Fibroblast of the conjunctiva (primary cell): ENCODE measurements at places on chromosomes 16 and 17.

- no peak for DNase-seq
These were observed 58.6 kb downstream of the SLC6A4 start for GRCh38 chr17:30176855-30177254.

DNA sequence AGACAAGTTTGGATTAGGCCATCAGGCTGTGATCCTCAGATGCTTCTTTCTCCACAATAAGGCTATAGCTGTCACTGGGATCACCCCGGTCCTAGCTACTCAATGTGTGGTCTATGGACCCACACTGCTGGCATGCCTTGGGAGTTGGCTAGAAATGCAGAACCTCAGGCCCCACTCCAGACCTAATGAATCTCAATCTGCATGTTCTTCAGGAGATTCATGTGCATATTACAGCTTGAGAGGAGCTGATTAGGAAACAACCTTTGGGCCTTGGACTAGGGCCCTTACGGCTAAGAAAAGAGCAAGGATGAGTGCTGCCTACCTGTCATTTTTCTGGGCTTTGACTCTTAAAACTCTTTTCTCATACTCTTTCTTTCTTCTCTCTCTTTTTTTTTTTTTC, 7.5 kb downstream of the ADAT1 start:
- DNase-seq = no peak

DNA sequence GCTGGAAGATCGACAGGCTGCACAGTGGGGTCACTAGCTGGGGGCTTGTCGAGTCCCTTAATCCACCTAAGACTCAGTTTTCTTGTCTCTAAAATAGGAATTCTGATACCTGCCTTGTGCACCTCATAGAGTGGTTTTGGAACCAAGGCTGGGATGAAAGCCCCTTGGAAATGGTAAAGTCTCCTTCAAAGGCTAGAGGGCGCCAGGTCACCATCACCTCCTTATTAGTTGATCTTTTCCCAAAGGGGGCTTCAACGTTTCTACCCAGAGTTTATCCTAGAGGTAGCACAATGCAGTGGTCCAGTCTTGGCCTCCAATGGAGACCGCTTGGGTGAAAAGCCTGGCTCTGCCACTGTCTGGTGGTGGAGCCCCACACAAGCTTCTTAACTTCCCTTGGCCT, 158.2 kb downstream of the AIPL1 start:
- no peak for DNase-seq

GRCh38 chr16:82867485-82867884, 240.7 kb downstream of the CDH13 start:
- DNase-seq = no peak

DNA sequence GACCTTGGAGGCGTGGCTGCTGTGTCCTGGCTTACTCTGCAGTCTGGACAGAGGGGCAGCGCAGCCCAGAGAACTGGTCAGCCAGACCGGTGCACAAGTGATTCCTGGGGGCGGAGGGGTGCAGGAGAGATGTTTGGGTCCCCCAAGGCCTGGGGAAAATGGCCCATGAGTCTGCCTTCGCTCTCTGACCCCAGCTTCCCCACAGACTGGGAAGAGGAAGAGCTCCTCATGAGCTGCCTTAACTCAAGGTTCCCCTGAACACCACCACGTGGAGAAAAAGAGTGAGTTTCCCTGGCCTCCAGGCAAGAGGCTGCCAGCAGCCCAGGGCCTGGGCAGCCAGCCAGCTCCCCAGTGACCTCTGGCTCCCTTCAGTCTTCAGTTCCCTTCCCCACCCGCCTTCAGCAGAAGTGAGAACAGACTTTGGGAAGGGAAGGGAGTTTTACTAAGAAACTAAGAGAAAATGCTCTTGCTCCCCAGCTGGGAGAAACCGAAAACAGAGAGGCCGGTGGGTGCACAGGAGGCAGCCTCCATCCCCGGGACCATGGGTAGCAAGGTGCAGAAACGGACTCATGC, 2.0 kb upstream of the C17orf99 start:
- peak; percentile 93 for DNase-seq

GRCh38 chr16:66517586-66518263, 32.2 kb downstream of the TK2 start:
- no peak for DNase-seq

- DNase-seq = no peak
These were observed 8.4 kb downstream of the HSDL1 start for GRCh38 chr16:84136331-84137125.

DNA sequence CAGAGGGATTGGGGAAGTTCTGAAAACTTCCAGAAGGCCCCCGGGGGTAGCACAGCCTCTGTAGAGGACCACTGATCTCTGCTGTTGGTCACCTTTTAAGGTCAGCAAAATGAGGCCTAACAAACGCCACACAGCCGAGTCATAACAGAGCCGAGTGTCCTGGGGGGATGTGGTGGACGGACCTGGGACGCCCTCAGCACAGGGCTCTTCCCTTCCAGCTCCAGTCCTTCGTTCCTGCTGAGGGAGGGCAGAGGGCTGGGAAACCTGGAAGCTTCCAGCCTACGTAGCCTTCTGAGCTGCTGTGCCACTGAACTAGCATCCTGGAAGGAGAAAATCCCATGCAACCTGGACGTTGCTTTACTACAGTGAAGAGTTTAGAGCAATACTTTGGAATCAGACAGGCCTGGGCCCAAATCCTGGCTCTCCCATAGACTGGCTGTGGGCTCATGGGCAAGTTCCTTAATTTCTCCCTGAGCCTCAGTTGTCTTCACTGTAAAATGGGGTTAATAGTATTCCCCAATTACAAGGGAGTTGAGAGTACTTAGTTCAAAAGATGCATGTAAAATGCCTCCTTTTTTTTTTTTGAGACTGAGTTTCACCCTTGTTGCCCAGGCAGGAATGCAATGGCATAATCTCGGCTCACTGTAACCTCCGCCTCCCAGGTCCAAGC, 34.4 kb upstream of the ZCCHC14 start:
- no peak for DNase-seq

- no peak for DNase-seq
These were observed 125.8 kb upstream of the SMURF2 start for GRCh38 chr17:64787921-64788271.

DNA sequence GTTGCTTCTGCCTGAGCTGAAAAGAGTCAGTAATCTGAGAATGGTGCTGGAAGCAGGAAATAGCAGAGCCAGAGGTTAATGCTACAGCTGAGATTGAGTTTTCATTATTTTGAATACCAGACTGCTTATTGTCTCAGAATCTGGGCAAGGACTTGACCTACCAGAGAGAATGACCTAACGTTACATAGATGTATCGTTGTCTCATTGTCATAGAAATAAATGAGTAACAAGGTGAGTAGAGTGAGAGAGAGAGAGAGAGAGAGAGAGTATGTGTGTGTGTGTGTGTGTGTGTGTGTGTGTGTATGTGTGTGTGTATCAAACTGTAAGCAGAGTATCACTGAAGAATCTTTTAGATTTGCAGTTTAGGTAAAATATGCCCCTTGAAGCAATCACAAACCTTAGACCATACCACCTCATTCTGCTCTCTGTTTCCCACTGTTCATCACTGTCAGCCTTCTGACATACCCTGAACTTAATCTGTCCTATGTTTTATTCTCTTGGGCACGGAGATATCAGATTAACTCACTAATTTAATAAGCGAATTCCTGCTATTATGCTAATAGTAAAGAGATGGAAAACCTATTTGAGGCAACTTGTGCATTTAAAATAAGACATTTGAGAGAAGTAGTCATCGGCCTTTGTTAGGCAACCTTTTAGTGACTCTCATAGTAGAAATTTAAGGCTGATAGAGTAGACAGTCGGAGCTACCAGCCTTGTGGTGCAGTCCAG, 87.8 kb downstream of the CYB561 start:
- DNase-seq = peak; percentile 87

DNA sequence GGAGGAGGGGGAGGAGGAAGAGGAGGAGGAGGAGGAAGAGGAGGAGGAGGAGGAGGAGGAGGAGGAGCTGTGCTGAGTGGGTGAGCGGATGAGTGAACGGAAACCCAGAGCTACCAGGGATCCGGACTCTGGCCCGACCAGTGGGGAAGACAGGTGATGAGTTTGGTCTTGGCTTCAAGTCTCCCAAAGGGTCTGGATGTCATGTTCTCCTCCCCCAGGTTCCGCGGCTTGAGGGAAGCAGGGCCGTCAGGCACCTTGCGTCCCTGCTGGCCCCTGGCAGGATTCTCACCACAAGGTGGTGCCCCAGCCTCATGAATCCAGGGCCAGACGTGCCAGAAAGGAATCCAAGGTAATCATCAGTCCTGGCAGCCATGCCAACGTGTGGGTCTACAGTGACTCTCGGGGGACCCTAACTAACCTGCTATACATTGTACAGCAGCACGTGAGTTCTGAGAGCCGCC, 13.5 kb upstream of the ABAT start:
- peak; percentile 43 for DNase-seq

GRCh38 chr17:65592125-65592965, 30.9 kb upstream of the AXIN2 start:
- no peak for DNase-seq

DNA sequence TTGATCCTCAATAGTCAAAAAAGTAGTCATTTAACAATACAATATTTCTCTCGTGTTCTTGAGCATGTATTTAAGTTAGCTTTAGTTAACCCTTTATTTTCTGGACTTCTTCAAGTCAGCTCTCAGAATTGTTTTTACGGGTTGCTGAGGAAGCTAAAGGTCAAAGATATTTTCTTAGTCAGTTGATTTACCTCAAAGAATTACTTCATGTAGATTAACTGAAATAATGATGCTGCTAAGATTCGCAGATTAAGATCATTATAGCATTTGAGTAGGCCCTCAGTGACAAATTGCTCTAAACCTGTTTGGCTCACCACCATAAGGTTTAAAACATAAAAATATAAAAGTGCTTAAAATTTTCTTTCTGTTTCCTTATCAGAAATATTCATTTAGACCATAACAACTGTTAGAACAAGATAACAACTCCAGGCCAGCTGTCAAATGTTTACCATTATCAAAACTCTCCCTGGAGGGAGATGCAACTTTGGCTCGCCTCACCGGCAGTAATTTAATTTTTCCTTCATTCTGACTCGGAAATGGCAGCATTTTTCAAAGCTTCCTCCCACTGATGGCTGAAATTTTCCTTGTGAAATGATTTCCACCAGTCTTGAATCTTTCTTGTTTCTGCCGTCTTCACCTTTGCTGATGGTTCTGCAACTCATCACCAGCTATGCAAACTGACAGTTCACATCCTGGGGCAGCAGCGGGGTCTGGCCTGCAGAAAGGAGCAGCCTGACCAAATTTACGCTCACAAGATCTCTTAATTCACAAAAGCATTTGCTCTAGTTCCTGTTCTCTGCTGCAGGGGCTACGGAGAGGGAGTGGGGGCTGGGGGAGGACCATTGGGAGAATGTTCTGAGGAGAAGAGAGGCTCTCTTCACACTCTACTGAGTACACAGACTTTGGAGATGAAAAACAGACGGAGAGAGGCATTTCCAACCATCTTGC, 254.8 kb upstream of the TBX2 start:
- DNase-seq = no peak

GRCh38 chr17:15364615-15365014, 23.2 kb upstream of the TEKT3 start:
- DNase-seq = no peak

GRCh38 chr16:87538594-87538993, 45.8 kb upstream of the ZCCHC14 start:
- peak; percentile 20 for DNase-seq

DNA sequence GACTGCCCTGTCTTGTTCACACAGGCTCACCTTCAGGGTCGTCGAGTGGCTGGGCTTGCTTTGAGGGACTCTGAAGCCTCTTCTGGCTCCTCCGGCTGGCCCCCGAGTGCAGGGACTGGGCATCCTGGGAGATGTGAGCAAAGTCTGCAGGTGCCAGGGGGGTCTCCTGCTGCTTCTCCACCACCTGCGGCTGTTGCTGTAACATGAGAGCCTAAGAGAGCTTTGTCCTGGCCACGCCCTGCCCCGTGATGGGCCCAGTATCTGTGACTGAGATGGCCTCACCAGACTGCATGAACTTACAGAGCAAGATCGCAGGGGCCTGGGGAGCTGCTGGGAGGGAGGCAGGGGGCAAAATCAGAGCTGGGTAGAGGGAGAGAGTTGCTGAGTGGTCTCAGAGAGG, 12.5 kb downstream of the ERN2 start:
- DNase-seq = no peak
